ENCODE measurements at places on chromosomes 2 and 18. TPM values are rescaled to one million over a fixed set of nuclear protein-coding genes. Genes with fewer than 3 reads are reported as not detected.
A peak's percentile ranks its signal among the peaks of the same experiment; 100 is the strongest.

- no peak for DNase-seq
Observed at GRCh38 chr2:47708801-47709499, 74.0 kb upstream of the MSH6 start.

- DNase-seq = no peak
Observed at GRCh38 chr2:159186462-159186861, 100.0 kb downstream of the WDSUB1 start.

DNA sequence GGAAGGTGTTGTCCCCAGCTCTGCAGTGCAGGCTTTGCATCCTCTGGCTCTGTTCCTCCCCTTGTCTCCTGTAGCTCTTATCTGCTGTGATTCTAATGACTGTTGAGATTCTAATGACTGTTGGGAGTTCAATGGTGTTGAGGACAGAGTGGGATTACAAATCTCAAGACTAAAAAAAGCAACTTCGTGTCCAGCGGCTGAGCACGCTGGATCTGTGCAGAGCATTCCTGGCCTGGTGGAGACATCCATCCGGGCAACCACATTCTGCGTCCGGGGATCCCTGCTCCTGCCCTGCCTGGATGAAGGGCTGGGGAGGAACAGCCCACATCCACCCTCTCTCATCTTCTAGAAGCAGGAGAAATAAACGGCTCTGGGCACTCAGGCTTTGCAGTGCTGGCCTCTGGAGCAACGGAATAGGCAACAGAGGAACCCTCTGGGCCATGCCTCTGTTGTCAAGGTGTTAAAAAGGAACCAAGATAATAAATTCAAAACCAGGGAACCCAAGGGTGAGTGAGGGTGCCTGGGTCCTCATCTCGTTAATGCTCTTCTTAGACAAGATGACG lies 106.7 kb upstream of the ASB18 start:
- DNase-seq = no peak

- no peak for DNase-seq
Observed at GRCh38 chr2:127790694-127791529, 20.1 kb downstream of the WDR33 start.

GRCh38 chr2:196330645-196331044 lies 159.3 kb upstream of the STK17B start:
- no peak for DNase-seq

Gene IL1R2
- not detected for total RNA-seq

- DNase-seq = no peak
Observed at GRCh38 chr2:163574309-163574708, 161.5 kb downstream of the FIGN start.

DNA sequence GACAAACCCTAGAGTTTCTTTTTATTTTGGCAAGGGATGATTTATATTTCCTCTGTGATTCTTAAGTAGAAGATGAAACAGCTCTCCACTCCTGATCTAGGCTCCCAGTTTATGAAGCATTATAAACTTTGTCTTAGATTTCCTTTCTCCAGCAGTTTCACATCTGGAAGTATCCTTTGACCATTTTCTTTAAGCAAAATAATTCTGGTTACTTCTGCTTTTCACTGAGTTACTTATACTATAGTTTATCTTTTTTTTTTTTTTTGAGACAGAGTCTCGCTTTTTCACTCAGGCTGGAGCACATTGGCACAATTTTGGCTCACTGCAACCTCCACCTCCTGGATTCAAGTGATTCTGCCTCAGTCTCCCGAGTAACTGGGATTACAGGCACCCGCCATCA lies 45.5 kb downstream of the KCMF1 start:
- no peak for DNase-seq

Gene DSG1
- total RNA-seq = 0.05 TPM

Gene PER2
- total RNA-seq = 2.0 TPM

Gene MPP4
- 2.9 TPM for total RNA-seq

Gene IL36A
- not detected for total RNA-seq

Gene SERPINB4
- total RNA-seq = not detected

DNA sequence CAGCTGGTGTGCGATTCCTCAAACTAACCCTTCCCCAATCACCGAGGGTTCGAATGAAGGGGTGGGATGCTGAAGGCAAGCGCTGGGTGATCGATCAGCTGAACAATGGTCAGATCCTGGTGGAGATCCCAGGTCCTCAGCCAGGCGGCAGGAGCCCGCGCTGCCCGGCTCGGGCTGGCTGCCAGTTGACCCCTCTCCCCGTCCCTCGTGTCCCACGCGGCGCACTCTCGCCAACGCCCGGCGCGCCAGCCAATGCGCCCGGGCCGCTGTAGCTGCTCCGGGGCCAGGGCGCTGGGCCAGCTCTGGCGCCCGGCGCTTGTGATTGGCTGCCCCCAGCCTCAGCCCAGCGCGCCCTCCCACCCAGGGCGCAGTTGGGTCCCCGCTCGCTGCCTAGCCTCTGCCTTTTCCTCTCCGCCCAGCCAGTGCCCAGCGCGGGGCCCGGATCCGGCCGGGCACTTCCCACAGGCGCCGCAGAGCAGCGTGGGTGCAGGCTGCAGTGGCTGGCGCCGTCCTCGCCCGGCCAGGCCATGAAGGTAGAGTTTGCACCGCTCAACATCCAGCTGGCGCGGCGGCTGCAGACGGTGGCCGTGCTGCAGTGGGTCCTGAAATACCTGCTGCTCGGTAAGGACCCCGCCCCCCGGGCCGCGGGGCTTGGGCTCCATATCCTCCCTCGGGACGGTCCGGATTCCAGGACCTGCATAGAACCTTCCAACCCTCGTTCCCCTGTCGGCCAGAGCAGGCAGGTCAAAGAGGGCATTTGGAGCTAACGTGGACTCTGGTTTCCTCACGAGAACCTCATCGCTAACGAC lies at the start of gene MOGAT1:
Gene MOGAT1 (plus strand): TSS at position 400 of the 809 bp plus-strand sequence. CDS start 128 bp downstream, at position 528.
- no peak for DNase-seq

- no peak for DNase-seq
Observed at GRCh38 chr18:42458226-42458625, 503.2 kb downstream of the PIK3C3 start.

DNA sequence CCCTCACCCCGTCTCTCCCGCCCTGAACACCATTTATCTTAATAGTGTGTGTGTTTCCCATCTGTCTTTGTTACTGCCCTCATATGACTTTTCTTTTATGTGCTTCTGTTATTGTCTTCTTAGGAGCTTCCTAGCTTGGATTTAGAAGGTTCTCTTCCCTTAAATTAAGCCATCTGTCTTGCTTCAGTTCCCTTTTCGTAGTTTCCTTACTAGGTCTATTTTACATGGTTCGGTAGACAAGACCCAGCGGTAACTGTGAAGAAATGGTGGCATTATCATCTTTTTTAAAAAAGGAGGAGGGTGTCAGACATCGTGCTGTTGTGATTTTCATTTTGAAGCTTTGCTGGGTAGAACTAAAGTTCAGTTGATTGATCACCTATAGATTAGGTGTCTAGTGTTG lies 10.3 kb downstream of the NCK2 start:
- DNase-seq = no peak

DNA sequence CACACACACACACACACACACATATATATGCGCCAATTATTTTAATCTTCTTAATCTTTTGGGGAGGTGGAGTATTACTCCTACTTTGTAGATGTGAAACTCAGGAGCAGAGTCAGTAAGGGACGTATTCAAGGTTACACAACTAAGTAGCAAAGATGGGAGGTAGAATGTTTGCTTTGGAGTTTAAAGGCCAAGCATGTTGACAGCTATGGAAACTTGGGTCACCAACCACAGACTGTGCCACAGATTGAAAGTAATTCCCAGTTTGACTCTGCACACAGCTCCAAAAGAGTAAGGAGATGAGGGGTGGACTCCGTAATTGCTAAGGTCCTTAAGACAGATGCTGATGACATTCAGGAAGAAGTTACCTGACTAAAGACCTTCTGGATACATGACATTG lies 124.8 kb upstream of the ITGB6 start:
- DNase-seq = no peak

DNA sequence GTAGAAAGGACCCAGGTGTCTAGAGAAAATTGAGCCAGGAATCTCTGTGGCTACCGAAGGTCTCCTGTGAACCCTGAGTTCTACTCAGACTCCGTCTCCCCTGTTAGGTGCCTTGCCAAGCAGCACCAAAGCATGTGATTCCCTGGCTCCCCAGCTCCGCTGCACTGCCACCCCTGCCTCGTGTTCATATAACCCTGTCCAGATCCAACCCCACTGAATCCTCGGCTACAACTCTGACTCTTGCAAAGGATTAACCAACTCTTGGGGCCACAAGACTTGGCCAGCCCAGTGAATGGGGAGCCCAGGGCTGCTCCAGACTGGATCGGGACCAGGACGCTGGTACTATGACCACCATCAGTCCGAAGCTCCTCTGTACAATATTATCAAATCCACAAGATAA lies 37.3 kb upstream of the ACAA2 start:
- DNase-seq = no peak

DNA sequence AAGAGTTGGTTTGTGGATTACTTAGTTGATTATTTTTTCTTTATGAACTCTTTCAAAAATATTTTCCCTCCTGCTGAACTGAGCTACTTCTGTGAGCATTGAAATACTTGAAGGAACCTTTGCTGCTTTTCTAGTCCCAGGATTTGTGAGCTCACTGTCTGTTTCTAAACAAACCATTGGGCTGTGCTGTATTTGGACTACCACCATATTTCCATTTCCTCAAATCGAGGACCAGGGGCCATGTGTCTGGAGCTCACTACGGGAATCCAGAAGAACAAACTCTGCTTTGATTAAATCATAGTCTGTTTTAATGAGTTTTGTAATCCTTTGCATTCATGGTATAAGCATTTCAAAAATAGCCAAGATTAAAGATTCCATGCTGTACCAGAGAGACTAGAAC lies 1.3 kb downstream of the MRPL33 start:
- no peak for DNase-seq

Gene GPR45
- 0.22 TPM for total RNA-seq

- peak; percentile 29 for DNase-seq
Observed at GRCh38 chr2:235116885-235117492, 165.2 kb downstream of the SH3BP4 start.

Gene DUSP19
- total RNA-seq = 3.1 TPM

Gene ANTXR1
- 71.7 TPM for total RNA-seq

GRCh38 chr2:71547616-71548285 lies 94.4 kb downstream of the DYSF start:
- no peak for DNase-seq

Gene TMEFF2
- 0.41 TPM for total RNA-seq

DNA sequence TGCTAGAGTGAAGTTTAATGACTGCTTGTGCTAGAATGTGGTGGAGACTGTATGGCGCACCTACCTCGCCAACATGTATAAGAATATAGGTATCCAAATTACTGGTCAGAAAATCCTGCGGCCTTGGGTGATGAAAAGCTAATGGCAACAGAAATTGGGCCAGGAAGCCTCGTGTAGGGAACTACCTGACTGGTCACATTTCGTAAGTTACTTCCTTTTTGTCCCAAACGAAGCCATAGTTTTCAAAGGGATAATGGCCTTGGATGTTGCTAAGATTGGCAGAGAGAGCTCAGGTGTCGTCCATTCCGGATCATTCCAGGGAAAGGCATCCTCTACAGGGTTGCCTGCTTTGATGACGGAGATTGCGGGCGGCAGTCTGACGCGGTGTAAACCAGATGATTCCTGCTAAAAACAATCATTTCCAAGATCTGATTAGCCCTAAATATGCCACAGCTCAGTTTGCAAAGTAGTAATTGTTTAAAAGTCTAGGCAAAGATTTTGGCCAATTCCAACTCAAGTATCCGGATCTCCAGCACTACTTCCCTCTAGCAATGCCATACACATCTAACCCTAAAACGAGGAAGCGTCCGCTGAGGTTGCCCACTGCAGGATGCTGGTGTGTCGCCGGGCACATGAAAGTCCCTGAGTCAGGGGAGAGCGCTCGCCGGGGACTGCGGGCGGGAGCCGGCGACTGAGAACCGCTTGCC lies 708 bp upstream of the MALT1 start:
- DNase-seq = peak; percentile 58

DNA sequence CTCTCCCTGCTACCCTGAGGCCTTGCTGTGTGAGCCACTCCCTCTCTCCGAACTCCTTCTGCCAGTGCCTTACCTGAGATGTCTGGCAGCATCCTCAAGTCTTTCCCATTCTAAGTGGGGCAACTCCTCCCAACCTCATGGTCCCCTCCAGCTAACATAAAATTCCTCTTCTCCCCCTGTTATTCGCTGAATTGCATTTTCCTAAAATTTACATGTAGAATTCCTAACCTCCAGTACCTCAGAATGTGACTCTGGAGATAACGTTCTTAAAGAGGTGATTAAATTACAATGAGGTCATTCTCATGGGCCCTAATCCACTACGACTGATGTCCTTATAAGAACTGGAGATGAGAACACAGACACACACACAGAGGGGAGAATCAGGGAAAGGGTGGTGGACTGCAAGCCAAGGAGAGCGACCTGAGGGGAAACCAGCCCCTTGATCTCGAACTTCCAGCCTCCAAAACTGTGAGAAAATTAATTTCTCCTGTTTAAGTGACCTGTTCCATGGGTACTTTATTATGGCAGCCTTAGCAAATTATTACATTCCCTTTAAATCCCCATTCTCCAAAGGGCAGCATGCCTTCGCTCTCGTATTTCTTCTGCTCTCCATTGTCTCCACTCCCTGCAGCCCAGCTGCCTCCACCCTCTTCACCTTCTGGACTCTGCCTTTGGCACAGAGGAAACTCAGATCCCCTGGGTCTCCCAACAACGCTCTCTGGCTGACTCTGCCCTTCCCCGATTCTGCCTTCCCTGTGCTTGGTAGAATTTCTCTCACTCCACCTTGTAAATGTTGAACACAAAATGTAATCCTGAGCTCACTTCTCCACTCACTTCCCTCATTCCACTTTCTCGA lies 70.5 kb downstream of the TGIF1 start:
- DNase-seq = no peak

- no peak for DNase-seq
Observed at GRCh38 chr18:49648811-49649210, 87.0 kb downstream of the LIPG start.

DNA sequence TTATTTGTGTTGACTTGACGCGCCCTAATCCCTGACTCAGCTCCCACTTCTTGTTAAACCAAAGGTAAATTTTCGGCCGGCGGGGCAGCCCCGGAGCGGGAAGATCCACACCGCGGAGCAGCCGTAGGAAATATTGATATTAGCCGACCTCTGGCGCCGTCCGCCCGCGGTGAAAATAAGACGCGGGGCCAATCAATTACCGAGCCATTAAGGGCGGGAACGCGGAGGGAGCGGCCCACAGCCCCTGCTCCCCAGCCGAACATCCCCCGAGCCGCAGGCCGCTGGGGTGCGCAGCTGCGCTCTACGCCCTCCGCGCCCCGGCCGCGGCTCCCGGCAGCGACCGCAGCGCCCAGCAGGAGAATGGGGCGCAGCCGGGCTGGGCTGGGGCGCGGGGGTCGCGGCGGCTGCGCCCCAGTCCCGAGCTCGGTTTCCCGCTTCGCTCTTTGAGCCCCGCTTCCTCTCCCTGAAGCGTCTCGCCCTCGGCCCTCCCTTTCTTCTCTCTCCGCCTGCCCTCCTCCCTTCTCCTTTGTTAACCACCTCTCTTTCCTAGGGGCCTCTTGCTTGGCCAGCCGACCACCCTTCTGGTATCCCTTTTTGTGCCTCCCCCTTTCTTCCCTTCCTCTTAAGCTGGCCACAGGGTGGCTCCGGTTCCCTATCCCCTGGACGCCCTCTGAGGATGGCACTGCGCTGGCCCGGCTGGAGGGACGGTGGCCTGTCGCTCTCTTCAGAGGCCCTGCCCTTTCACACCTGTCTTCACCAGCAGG lies 40.9 kb downstream of the CELF4 start:
- no peak for DNase-seq

- no peak for DNase-seq
Observed at GRCh38 chr2:98269830-98270229, 76.4 kb upstream of the CNGA3 start.
